Prostate gland (tissue), 2 donors: ENCODE measurements at places on chromosomes 3 and 15. TPM values are rescaled to one million over a fixed set of nuclear protein-coding genes. Genes with fewer than 3 reads are reported as not detected.

The IGSF10 gene
- total RNA-seq: not detected

The GRM2 gene
- total RNA-seq: 0.32 TPM

The PFN2 gene
- total RNA-seq: 66.5 TPM

The ISL2 gene
- total RNA-seq: 2.4 TPM

The CYP11A1 gene
- 45.9 TPM for total RNA-seq

The CPA3 gene
- 8.1 TPM for total RNA-seq

The WNT7A gene
- total RNA-seq: not detected

DNA sequence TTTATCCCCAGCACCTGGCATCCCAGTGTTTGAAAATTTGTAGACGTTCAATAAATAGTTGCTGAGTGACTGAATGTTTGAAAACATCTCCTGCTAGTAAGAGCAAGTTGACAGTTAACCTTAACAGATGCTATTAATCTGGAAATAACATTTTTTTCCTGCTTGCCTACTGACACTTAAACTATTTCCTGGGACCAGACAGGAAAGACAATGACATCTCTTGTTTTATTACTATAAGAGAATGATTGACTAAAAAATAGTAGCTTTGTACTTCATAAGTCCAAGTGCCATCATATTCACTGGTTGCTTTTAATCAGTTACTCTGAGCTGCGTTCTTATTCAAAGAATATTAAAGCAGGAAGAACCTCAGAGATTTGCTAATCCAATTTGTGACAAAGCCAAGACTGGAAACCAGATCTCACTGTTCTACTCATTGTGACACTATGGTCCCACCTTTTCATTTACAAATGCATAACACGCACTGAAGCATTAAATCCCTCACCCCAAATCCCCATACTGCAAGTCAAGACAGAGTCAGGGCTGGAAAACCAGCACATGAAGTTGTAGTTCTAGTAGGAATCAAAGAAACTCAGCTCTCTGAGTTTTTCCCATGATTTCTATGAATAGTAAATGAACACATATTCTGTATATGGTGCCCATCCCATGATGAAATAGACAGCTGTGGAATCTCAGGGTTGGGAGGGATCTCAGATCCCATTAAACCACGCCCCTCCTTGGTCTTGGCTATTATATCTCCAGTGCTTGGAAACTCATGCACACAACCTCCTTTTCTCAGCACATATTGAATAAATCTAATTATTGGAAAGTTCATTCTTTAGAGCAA is 212.7 kb upstream of the P2RY1 start:
- no peak for DNase-seq

DNA sequence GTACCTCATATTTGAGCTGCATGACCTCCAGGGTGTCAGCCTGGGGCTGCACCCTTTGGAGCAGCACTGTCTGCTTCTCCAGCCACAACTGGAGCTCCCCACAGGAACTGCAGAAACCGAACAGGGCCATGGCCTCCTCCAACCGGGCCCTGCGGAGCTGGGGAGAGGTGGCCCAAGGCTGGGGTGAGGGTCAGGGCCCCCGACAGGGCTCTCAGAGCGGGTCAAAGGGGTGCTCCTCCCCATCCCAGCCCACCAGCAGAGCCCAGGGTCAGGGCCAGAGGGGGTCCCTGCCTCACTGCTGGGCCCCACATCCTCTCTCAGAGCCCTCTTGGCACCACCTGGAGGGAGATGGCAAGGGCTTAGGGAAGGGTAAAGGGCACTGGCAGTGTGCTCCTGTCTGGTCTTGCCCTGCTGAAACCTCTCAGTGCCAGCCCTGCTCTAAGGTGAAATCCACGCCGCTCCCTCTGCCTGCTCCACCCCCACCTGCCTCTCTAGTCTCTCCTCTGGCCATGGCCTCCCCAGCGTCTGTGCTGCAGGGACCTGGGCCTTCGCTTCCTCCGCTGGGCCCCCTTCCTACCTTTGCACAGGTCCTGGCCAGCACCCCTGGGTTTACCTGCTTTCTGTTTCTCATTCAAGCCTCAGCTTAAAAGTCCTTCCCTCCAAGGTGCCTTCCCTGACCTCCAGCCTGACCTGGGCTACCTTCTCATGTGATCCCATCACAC is 13.5 kb downstream of the SPTBN5 start:
- no peak for DNase-seq

DNA sequence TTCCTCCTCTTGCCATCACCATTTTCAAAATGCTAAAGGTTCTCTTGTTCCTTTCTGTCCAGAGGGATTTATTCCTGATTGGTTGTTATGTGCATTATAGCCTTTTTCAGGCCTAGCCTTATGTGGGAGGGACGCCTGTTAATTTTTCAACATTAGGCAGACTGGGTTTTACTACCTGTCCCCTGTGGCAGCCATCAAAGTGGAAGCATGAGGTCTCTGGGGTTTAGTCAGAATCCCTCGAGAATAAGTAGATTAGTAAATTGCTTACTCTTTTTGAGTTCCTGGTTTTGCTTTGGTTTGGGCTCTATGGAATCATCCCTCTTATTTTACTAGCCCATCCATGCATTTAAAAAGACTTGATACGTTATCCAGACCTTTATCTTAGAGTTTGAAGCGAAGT is 32.4 kb downstream of the PAK2 start:
- DNase-seq: no peak

GRCh38 chr3:8555113-8555661 is 53.6 kb downstream of the LMCD1 start:
- no peak for DNase-seq

DNA sequence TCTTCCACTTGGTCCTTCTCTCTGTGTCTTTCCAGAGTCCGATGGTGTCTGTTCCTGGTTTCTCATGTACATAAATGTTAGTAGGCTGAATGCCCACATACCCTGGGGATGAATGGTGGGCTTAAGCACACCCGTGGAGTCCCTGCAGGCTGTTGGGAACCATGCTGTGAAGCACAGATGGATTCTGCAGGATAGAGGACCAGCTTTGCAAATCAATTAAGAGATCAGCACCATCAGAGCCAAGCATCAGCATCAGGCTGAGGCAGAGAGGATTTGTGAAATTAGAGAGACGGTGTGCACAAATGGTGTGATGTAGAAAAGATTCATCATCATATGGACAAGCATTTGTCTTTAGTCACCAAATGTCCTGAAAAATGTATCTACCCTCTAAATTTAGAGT is 127.1 kb downstream of the SV2B start:
- no peak for DNase-seq

- no peak for DNase-seq
Measured at GRCh38 chr15:100834731-100835130, 44.9 kb upstream of the ALDH1A3 start.

GRCh38 chr3:47441796-47442551 is 33.8 kb downstream of the SCAP start:
- no peak for DNase-seq

DNA sequence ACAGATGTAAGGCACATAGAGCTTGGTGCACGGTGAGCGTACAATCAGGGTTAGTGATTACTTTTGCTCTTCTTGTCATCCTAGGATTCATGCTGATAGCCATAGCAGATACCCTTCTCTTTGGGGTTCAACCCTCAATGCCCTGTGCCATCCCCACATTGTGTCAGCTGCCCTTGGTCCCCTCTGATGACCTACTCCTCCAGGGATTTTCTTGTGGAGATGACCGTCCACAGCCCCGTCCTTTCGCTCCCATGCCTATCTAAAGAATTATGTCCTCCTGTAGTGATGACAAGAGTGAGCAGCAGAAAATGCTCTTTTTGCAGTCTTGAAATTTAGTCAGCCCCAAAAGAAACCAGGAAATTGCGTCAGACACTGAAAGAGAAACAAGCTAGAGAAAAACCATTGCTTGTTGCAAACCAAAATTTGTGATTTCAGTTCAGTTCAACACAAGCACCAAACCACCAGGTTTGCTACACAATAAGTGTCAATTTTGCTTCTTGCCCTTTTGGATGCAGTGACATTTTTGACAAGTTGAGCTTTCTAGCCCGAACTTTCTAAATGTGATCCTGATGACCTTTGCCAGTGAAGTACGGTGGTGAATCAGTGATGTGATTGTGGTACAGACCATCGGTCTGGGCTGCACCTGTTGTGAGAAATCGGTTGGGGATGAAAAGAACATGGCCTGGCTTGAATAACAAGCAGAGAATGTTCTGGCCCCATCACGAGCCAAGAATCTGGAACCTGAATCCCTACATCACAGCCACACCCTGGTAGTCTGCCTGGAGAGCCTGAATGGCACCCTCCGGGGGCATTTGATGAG is 41.3 kb downstream of the CMTM7 start:
- no peak for DNase-seq

DNA sequence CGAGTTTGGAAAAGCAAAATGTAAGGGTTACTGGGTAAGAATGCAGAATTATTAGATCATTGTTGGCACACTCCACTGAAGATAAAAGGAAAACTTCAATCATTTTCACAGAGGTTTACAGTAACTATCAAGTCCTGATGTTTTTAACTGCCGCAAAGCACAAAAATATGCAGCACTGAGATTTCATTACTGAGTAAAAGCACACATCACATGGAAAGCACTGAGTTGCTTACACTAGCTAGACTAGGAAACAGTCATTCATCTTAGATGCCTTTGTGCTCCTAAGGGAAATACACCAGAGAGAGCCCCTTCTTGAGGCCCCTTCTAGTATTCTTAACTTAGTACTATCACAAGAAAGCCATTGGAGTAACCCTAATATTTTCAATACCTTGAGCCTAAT is 11.8 kb upstream of the P2RY1 start:
- DNase-seq: no peak

GRCh38 chr3:21825684-21826083 is 74.7 kb upstream of the ZNF385D start:
- DNase-seq: no peak

- peak; percentile 90 for DNase-seq
Measured at GRCh38 chr3:157134620-157135191, 25.2 kb downstream of the CCNL1 start.

DNA sequence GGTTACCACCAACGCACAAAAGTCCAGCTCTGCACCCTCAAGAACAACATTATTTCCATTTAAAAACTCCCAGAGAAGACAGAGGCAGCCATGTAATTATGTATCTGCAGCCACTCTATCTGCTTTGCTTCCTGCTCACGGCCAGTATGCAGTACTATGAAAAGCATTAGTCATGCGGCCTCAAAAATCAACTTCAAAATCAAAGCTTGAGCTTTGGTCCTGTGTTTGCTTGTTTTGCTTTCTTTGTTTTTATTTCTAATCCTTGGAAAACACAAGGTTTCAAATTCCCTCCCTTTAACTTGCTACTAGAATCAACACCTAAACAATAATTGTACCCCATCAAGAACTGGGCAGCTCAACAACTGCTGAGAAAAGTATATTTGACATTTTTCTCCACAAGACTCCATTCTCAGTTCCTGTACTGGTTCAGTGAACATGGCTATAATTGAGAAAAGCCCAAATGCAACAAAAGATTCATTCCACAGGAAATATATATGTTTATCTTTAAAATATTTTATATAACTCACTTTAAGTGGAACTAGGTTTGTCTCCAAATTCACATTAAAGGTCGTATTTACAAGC is 37.6 kb downstream of the GBE1 start:
- no peak for DNase-seq

- DNase-seq: peak; percentile 59
Measured at GRCh38 chr3:51974963-51975851, at the start of gene ABHD14A. TSS of gene ABHD14A (plus strand) at chr3:51975064. CDS start at chr3:51975136, 72 bp downstream.
